Lung (tissue), 17 donors: ENCODE measurements at places on chromosomes 11 and 22.

GRCh38 chr11:19628018-19628417 lies 84.6 kb upstream of the NAV2 start:
- no peaks in the 10 kb centered on the region for H3K36me3 ChIP-seq
- no peak overlapping the region for H3K4me3 ChIP-seq

- DNase-seq = peak; percentile 63
- H3K4me3 ChIP-seq = no peak overlapping the region
- no peaks in the 10 kb centered on the region for H3K36me3 ChIP-seq
- peak overlapping the region; percentile 67 for H3K27ac ChIP-seq
Observed at GRCh38 chr11:35539781-35540281, 14.4 kb upstream of the PAMR1 start.

- H3K27me3 ChIP-seq = no peaks in the 10 kb centered on the region
- DNase-seq = no peak
- no peaks in the 10 kb centered on the region for H3K36me3 ChIP-seq
- no peaks in the 10 kb centered on the region for H3K4me1 ChIP-seq
Observed at GRCh38 chr22:23200898-23201297, 20.6 kb downstream of the BCR start.

- no peak overlapping the region for H3K4me3 ChIP-seq
- peaks cover 8% of the 10 kb centered on the region for H3K27me3 ChIP-seq
- no peaks in the 10 kb centered on the region for H3K36me3 ChIP-seq
- H3K27ac ChIP-seq = no peak overlapping the region
- DNase-seq = no peak
Observed at GRCh38 chr22:26616650-26617049, 1.2 kb downstream of the CRYBB1 start.

DNA sequence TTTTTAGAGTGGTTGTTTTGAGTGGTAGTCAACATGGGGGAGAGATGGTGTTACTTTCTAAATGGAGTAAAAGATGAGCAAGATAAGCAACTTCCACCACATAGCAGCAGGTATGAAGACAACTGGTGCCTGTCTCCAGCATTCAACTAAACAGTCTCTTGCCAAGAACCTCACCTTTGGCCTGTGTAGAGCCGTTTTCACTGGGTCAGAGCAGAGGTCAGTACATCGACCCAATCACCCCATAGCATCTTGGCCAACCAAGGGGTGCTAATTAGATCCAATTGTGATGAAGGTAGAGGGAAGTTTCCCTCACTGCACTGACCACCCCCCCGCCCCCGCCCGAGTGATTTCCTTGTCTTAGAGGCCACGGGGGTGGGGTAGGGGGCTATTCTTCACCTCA lies 188.2 kb downstream of the BLID start:
- no peaks in the 10 kb centered on the region for H3K4me1 ChIP-seq
- H3K4me3 ChIP-seq = no peak overlapping the region
- H3K27me3 ChIP-seq = no peaks in the 10 kb centered on the region

- no peaks in the 10 kb centered on the region for H3K4me1 ChIP-seq
- peaks cover 5% of the 10 kb centered on the region for H3K36me3 ChIP-seq
- H3K4me3 ChIP-seq = no peak overlapping the region
- H3K27me3 ChIP-seq = no peaks in the 10 kb centered on the region
- DNase-seq = no peak
Observed at GRCh38 chr11:47160753-47161133, 15.9 kb downstream of the ARFGAP2 start.

DNA sequence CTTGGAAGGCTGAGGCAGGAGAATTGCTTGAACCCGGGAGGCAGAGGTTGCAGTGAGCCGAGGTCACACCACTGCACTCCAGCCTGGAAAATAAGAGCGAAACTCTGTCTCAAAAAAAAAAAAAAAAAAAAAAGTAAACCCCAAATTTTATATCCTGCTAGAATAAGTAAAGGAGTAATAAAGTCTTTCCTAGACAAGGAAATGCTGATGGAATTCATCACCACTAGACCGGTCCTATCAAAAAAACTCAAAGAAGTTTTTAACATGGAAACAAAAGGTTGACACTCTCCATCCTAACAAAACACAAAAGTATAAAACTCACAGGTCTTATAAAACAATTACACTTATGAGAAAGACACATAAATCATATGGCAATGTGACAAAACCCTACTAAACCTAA lies 213.9 kb downstream of the SBF2 start:
- peaks cover 6% of the 10 kb centered on the region for H3K4me1 ChIP-seq
- DNase-seq = peak; percentile 25
- H3K4me3 ChIP-seq = no peak overlapping the region
- no peak overlapping the region for H3K27ac ChIP-seq
- H3K36me3 ChIP-seq = no peaks in the 10 kb centered on the region

- no peak for DNase-seq
- no peaks in the 10 kb centered on the region for H3K36me3 ChIP-seq
- H3K4me3 ChIP-seq = no peak overlapping the region
- H3K27ac ChIP-seq = no peak overlapping the region
Observed at GRCh38 chr11:71309611-71310010, 57.2 kb upstream of the SHANK2 start.

GRCh38 chr11:116871248-116871647 lies 33.8 kb upstream of the APOA1 start:
- no peak overlapping the region for H3K4me3 ChIP-seq
- no peaks in the 10 kb centered on the region for H3K27me3 ChIP-seq
- H3K36me3 ChIP-seq = peaks cover 41% of the 10 kb centered on the region
- H3K4me1 ChIP-seq = no peaks in the 10 kb centered on the region
- DNase-seq = no peak

GRCh38 chr11:123942413-123942812 lies 1.2 kb downstream of the OR6T1 start:
- H3K36me3 ChIP-seq = no peaks in the 10 kb centered on the region
- DNase-seq = no peak
- H3K4me3 ChIP-seq = no peak overlapping the region
- no peaks in the 10 kb centered on the region for H3K27me3 ChIP-seq
- no peaks in the 10 kb centered on the region for H3K4me1 ChIP-seq

DNA sequence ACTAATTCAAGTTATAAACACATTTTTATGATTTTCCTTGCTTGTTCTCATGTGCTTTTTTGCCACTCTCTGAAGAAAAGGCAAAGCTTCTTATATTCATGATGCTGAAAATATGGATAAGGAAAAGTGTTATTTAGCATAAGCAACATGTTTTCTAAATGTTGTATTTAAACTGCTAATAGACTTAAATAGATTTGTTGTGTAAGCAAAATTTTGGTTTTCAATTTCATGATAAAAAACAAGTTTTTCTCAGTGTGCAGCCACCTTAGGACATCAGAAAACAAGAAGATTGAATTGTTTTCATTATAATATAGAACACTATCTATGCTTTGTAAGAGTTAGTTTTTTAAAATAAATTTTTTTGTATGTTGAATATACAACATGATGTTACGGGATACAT lies 2.3 kb downstream of the OR4A16 start:
- no peaks in the 10 kb centered on the region for H3K36me3 ChIP-seq
- H3K27ac ChIP-seq = no peak overlapping the region
- H3K4me1 ChIP-seq = no peaks in the 10 kb centered on the region
- H3K4me3 ChIP-seq = no peak overlapping the region
- no peaks in the 10 kb centered on the region for H3K27me3 ChIP-seq
- no peak for DNase-seq

DNA sequence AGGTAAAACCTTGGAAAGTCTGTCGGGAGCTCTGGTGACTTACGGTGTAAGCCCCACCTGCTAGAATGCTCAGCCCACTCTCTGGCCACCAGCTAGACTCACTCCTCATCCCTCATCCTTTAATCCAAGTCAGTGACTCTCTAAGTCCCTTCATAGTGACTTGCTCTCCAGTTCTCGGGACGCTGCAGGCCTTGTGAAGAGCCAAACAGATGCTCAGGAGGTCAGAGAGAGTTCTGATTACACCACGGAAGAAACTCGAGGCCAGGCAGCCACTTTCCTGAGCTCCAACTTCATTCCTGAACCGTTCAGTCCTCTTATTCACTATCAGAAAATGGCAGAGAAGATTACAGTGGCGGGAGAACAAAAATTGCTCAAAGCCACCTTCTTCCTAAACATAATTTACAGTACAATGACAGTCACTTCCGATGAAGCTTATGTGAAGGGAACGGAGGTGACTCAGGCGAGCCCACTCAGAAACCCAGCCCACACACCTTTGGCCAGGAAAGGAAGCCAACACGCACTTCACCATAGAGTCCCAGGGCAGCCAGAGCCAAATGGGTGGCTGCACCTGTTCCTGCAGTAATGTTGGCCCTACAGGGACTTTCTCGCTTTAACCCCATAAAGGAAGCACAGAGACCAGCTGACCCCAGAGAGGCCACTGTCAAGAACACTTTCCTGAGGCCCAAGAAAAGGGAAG lies 100.4 kb downstream of the GALNT18 start:
- no peaks in the 10 kb centered on the region for H3K27me3 ChIP-seq
- DNase-seq = no peak
